ENCODE measurements at places on chromosomes 16 and 17. TPM values are rescaled to one million over a fixed set of nuclear protein-coding genes. Genes with fewer than 3 reads are reported as not detected.

- H3K4me3 ChIP-seq = no peak overlapping the region
These were observed 750 bp upstream of the GSDMB start for GRCh38 chr17:39919087-39919683.

DNA sequence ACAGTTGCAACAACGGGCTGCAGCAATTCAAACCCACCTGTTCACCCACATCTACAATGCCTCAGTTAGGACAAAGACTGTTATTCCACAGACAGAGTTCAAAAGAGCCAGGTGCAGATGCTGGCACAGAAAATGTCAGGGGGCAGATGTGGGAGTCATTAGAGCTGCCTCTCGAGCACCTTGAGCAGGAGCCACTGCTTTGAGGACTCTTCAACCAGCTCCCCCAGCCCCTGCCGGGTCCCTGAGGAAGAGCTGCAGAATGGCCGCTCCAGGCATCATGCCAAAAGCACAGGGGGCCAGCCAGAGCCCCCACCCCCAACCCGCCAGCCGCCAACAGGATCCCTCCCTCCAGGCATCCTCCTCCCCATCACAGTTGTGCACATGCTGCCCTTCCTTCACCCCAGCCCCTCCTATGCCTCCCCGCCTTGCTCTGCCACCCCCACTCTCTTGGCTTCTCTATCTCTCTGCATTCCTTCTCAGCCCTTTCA is 20.8 kb downstream of the C17orf67 start:
- H3K4me3 ChIP-seq = no peak overlapping the region
- no peak overlapping the region for H3K27ac ChIP-seq
- no peaks in the 10 kb centered on the region for H3K36me3 ChIP-seq
- no peaks in the 10 kb centered on the region for H3K27me3 ChIP-seq
- DNase-seq = no peak
- no peaks in the 10 kb centered on the region for H3K4me1 ChIP-seq

DNA sequence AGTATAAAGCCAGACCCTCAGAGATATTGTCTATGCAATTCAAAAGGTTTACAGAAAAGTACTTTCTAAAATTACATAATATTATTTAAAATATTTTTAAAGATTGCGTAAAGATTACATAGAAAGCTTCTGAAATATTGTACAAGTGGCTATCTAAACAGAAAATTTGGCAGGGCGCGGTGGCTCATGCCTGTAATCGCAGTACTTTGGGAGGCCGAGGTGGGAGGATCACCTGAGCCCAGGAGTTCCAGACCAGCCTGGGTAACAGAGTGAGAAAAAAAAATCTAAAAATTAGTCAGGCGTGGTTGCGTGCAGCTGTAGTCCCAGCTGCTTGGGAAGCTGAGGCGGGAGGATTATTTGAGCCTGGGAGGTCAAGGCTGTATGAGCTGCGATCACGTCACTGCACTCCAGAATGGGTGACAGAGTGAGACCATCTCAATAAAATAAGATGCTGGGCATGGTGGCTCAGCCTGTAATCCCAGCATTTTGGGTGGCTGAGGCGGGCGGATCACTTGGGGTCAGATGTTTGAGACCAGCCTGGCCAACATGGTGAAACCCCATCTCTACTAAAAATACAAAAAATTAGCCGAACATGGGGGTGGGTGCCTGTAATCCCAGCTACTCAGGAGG is 18.1 kb downstream of the UBN1 start:
- peaks cover 28% of the 10 kb centered on the region for H3K36me3 ChIP-seq
- H3K4me3 ChIP-seq = no peak overlapping the region
- H3K4me1 ChIP-seq = no peaks in the 10 kb centered on the region
- DNase-seq = no peak
- H3K27me3 ChIP-seq = no peaks in the 10 kb centered on the region

DNA sequence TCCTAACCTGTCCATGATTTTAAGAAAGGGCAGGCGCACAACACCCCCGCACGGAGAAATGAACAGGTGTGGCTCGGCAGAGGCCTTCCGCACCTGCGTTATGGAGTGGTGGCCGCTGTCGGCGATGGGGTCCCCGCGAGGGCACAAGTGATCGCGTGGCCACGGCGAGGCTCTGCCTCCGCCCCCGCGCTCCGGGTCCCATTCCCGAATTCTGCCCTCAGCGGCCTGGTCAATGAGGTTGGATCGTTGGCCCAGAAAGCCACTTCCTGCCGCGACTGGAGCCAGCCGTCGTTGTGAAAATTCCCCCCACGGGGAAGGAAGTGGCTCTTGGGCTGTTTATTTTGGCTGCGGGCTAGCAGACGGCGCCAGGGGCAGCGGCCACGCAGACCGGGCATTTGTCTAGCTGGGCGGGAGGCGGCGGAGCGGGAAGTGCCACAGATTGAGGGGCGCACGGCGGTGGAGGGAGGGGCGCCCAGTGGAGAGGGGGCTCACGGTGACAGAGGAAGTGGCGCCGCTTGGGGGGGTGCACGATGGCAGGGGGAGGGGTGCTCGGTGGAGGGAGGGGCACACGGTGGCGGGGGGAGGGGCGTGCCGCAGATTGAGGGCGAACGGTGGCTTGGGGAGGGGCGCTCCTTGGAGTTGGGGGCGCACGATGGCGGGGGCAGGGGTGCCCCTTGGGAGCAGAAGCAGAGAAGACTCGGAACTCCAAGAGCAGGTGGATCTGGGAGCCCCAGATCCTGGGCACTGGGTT is 25.0 kb downstream of the MRC2 start:
- H3K4me3 ChIP-seq = peak overlapping the region; percentile 57
- H3K27ac ChIP-seq = peak overlapping the region; percentile 75
- peak; percentile 24 for DNase-seq
- no peaks in the 10 kb centered on the region for H3K27me3 ChIP-seq
- H3K36me3 ChIP-seq = no peaks in the 10 kb centered on the region
- H3K4me1 ChIP-seq = peaks cover 16% of the 10 kb centered on the region

CD300E gene
- total RNA-seq = not detected

KRTAP9-7 gene
- total RNA-seq = not detected

GRIN2C gene
- total RNA-seq = 0.24 TPM

ERN2 gene
- not detected for total RNA-seq
